ENCODE measurements at places on chromosomes 3 and 15.

- no peak for DNase-seq
Observed at GRCh38 chr3:61697301-61697700, 135.9 kb downstream of the PTPRG start.

DNA sequence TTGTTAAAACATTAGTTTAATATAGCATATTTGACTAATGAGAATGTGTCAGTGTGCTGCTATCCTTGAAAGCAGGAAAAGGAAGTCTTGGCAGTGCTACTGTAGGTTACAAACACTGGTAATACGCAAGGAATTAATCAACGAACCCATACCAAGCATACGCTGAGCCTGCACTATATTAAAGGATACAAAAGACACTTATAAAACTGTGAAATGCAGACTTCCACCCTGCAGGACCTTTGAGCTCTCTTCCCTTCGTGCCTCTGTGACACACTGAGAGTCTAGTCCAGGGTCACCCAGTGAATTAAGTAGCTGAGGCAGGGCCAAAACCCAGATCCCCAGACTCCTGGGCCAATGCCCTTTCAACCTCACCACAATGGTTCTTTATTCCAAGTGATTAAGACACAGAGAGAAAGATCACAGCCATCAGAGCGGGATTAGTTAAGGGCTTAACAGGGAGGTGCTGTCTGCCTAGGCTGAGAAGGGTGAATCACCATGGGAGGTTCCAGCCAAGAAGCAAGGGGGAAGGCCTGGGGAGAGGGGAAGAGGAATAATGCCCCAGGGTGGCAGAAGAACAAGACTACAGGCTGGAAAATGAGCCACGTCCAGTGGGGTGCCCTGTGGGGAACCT, 6.8 kb downstream of the ANXA2 start:
- DNase-seq: no peak

DNA sequence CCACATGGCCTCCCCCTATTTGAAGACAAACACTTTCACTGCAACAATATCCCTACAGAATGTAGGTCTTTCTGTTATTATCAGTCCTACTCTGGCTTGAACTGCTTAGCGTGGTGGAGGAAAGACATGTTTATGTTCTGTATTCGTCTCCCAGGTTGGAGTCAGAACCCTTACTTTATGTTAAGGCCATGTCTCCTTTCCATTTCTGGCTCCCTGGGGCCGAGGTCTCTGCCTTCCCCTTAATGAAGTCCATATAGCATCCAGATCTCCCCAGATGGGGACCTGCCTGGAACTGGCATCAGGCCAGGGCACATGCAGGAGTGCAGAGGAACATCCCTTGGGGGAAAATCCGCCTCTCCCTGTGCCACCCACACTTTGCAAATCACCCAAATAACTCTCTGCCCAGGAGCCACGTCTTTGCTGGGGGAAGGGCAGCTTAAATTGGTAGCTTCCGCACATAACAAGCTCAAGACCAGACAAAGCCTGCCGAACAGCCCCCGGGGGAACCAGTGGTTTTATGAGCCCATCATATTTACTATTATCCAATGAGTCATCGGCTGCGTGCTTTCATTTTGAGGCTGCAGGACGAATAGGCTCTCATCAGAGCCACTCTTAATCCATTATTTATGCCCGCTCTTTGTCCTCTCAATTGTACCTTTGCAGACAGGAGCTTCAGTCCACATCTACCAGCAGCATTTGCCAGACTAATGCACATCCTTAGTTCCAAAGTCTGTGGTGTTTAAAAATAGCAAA, 237.0 kb downstream of the UACA start:
- peak; percentile 82 for DNase-seq

DNA sequence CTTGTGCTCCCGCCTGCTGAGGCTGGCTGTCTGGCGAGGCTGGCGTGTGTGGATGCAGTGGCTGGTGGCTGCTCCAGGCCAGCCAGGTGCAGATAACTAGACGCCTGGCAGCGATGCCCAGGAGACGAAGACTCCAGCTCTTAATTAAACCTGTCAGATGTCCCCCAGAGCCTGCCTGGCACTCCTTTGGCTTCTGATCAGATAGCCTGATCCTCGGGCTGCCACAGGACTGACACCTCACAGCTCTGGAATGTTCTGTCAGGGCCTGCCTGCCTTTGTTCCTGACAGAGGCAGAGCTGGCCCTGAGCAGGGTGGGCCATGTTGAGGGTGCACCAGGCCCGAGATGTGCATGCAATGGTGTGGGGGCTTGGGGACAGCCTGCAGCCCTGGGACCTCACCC, 36.5 kb downstream of the PLXNA1 start:
- no peak for DNase-seq
